ENCODE measurements at places on chromosomes 7 and 10.

GRCh38 chr10:89419548-89419947 is 5.2 kb downstream of the IFIT5 start:
- no peak for DNase-seq

- DNase-seq, result peak; percentile 18
These were observed at the start of gene SLC26A5 for GRCh38 chr7:103446049-103446520. Gene SLC26A5, minus strand, starts transcription at chr7:103446207. Its CDS starts 24,693 bp downstream, at chr7:103421514.

GRCh38 chr10:77566236-77566635 is 71.4 kb downstream of the KCNMA1 start:
- DNase-seq, result no peak

- DNase-seq, result no peak
These were observed 66.3 kb downstream of the MPP7 start for GRCh38 chr10:28236591-28236990.

GRCh38 chr7:130350945-130351790 is 6.6 kb downstream of the CPA5 start:
- peak; percentile 54 for DNase-seq

DNA sequence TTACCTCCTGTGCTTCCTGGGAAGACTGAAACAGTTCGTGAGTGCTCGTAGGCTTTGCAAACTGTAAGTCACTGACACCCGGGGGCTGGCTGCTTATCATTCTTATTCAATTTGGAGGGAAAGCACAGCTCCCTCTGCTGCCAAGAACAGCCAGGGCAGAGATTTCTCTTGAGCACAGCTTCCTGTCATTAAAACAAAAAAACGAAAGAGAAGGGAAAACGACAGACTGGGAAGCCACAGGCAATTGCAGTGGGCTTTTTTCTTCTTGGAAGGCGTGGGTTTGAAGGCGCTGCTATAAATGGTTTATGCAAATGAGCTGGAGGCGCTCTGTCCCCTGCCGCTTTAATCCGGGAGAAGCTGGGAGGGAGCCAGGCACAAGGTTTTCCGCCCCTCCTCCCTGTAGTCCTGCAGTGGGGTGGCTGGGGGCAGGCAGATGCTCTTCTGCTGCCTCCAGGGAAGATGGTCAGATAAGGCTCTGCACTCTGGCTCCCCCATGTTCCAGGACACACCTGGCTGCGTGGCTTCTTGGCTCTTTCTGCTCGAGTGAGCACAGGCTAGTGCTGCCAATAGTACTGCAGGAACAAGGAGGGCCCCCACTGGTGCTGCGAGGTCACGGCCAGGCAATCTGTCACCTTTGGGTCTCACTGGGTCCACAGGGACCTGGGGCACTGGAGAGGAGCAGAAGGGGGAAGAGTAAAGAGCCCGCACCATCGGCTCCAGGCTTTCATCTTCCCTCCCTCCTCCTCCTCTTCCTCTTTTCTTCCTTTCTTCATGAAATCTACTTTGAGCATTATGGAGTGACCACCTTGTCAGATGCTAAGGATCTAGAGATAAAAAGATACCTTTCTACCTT is 49.5 kb downstream of the NEURL1 start:
- no peak for DNase-seq

- DNase-seq, result no peak
These were observed 101.3 kb downstream of the GLI3 start for GRCh38 chr7:42135728-42136127.

DNA sequence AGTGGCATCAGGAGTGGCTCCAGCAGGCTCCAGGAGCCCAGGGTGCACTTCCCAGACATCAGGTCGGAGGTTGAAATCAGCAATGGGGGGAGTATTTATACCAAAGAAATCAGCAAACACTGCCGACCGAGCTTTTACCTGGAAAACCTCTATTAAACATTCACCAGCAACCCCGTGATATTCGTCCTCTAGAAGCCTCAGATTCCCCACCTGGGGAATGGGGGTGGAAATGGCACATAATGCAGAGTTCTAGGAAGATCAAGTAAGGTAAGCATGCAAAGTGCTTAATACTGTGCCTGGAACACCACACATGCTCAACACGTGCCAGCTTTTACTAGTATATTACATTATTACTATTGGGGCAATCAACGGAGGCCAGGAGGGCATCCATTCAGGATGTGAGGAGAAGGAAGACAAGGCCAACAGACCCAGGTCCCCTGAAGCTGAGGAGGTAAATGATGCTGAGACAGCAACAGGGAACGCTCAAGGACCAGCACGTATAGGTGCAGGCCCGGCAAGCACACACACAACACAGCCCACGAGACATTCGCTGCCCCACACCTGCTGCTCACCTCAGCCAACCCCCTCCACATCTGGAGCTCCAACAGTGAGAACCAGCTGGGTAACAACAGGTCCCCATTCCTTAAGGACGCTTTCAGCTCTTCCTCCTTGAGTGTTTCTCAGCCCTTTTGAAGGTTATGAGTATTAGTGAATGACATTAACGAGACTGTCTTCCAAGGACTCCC is 125.5 kb downstream of the TNS3 start:
- no peak for DNase-seq

DNA sequence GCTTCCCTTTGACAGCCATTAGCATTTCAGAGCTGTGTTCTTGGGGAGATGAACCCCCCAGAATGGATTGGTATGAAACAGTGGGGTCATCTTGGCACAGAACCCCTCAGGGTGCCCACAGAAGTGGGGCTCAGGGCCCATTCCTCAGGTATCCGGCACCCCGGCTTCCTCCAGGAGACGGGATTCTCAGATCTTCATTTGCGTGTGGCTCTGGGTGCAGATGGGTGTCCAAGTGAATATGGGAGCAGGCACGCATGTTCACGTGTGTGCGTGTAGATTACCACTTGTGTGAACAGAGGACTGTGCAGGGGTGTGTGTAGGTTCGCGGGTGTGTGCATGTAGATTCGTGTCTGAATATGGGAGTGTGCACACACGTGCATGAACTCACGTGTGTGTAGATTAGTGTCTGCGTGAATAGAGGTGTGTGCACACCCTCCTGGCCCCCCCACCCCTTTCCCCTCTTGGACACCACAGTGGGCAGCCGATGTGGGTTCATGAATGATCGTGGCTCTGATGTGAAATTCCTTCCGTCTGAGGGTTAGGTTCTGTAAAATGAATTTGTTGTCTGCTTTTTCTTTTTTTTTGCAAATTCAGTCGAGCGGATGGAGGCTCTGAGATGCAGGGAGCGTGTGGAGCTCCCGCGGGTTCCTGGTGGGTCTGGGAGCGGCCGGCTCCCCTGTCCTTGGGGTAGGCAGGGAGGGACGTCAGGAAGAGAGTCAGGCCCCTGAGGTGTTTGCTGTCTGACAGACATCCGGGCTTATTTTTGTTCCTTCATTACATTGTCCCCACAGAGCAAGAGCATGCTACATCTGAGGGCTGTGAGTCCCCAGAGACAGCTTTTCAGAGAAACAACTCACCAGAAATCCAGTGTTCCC is 7.4 kb downstream of the ELFN1 start:
- DNase-seq, result no peak

GRCh38 chr10:53108317-53108934 is 335.8 kb upstream of the MBL2 start:
- no peak for DNase-seq

DNA sequence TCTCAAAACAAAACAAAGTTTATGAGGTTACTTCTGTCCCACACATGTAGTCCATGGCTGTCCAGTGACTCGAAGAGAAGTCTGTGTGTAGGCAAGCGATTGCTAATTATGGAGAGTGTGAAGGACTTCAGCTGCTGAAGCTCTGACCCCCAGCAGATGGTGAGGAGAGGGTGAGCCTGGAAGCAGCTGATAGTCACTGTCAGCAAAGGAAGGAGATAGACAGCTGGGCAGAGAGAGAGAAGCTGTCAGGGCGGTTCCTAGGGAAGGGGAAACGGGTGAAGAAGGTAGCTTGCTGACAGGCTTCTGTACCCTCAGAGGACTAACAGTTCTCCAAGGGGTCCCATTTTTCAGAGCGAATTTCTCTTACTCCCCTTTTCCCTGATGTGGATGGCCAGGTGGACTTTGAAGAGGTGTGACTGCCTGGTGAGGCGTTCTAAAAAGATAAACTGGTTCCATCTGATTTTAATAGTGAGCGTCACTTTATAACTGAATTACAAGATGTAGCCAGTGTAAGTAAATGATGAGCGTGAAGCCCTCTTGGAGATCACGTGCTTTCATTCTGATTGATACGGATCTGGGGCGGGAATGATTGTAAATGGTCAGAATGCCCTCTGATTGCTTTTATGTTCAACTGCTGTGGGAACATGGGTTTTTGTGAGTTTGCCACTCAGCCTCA is 12.1 kb downstream of the ZSCAN21 start:
- DNase-seq, result no peak

DNA sequence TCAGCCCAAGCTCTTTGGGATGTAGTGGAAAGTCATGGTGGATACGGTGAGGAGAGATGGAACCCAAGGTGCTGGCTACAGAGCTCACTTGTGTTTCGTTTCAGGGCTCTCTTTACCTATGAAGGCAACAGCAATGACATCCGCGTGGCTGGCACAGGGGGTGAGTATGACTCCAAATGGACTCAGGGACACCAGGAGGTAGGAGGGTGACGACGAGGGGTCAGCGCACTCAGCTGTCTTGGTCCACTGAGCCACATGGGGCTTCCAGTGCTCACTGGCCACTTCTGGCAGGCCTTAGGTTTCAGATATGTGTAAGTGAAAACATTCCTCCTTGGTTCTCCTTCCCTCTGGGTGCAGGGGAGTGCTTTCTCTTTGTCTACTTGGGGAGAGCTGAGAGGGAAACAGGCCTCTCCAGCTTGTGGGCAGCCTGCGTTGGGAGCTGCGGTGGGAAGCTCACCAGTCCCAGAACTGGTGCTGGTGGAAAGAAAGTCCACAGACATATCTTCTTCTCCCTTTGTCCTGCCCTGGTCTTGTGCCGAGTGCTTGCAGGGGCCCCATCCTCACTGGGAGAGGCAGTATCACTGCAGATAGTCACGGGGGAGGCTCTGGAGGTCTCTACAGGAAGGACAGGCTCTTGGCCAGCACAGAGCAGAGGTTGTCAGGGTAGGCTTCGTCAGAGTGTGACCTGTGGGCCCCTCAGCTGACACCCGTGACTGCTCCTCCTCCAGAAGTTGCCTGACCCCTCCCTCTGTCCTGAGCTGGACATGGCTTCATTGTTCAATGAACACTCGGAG is 5.8 kb downstream of the DBNL start:
- no peak for DNase-seq

DNA sequence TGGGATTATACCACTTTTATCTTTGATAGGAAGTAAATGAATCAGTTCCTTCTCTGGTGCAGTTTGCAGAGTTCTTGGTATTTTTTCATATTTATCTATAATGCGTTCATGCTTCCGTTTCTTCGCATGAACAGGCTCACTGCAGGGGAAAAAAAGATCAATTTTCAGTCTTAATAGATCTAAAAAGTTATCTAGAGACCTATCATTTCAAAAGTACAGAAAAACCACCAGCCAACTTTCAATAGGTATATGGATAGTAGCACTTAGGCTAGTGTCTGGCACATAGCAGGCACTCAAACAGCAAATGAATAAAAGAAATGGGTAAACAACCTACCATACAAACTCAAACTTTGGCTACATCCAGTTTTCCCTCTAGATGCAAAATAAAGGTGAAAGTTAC is 5.5 kb downstream of the NOC3L start:
- no peak for DNase-seq

DNA sequence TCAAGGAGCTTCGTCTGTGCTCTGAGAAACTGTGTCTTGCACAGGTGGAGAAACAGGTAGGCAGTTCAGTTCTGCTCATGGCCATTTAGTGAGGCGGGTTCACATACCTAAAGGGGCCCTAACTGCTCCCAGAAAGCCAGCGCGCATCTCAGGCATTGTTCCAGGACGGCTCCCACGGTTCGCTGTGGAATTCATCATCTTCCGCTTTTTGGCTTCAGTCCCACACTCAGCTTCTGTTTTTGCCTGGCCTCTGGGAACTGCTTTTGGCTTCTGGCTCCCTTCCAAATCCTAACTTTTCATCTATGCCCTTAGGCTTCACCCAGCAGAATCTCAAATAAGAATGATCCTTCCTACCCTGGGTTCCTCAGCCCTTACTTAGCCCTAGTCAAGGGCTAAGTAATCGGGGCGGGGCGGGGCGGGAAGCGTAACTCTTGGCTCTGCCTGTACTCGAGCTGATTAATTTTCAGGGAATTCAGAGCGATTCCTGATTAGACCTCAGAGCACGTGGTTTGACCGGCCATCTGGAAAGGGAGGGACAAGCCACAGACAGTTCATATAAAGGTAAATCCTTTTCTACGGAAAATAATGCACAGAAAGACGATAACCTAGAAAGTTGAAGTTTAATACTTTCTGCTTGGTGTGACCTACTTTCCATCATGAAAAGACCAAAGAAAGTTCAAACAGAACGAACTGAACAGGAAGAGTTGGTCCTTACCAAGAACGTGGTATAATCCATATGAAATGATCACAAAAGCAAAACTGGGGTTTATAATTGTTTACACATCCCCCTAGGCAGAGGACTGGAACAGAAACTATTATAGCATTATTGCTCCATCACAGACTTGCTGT is 105.7 kb downstream of the ST8SIA6 start:
- no peak for DNase-seq

GRCh38 chr7:150946421-150947240 is 31.5 kb downstream of the KCNH2 start:
- DNase-seq, result no peak

DNA sequence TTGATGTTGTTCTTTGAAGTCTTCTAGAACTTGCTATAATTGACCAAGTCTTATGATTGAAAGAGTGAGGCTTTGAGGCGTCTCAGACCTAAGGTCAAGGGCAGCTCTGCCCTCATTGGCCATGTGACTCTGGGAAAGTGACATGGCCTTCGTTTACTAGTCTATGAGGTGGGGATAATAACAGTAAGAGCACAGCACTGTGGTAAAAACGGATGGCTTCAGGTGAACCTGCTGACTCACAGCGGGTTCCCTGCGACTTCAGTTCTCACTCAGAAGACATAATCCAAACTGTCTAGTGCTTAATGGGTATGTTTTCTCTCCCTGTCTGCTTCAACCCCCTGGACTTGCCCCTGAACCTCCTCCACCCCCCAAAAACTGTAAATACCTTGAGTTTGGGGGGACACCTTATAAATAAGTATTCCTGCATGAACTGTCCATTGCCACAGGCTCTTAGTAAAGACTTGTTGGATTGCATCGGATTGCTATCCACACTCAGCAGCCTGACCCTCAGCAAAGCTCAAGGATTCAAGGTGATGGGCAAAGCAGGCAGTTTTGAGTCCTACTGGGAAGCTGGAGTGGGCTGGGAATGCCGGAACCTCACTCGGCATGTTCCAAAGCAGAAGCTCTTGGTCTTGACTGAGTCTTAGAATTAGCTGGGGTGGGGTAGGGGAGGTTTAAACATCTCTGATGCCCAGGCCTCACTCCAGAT is 304.6 kb downstream of the KLF6 start:
- DNase-seq, result no peak

All from GM12892 (cell line).